Bone marrow (tissue), 2 donors: ENCODE measurements at places on chromosomes 3 and 15.
A peak's percentile ranks its signal among the peaks of the same experiment; 100 is the strongest.

- DNase-seq, result no peak
These were observed 37.4 kb upstream of the SECISBP2L start for GRCh38 chr15:49083401-49084284.

- DNase-seq, result no peak
These were observed 5.2 kb downstream of the GCSAM start for GRCh38 chr3:112127522-112128494.

DNA sequence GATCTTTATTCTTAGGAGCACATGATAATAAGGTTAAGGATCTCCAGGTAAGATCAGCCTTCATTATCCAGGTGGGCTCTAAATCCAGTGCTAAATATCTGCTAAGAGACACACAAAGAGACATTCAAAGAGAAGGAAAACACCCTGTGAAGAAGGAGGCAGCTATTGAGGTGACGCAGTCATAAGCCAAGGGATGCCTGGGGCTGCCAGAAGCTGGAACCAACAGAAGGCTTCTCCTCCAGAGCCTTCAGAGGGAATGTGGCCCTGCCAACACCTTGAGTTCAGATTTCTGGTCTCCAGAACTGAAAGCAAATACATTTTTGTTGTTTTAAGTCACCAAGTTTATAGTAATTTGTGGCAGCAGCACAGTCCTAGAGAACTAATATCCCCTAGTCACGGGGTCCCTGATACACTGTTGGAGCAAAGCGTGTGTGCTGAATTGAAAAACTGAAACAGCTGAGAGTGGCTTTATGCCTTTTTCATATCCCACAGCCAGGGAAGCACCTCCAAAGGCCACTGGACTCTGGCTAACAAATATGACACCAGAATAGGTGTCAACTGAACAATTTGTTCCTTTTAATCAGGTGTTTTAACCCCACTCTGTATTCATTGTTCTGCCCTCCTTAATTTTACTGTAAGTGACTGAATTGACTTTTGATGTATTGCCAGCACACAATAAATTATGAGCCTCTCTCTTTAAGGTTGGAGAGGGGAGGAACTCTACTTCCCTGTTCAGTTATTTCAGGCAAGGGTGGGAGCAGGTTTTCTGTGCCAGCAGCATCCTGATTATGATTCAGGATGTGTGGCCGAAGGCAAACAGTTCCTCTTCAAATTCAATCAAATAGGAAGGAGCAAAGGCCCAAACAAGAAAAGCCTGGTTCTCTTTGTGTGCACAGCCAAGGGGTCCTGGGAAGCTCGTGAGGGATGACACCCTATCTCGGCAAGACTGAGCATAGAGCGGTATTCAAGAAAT is 151.8 kb upstream of the HES1 start:
- no peak for DNase-seq

DNA sequence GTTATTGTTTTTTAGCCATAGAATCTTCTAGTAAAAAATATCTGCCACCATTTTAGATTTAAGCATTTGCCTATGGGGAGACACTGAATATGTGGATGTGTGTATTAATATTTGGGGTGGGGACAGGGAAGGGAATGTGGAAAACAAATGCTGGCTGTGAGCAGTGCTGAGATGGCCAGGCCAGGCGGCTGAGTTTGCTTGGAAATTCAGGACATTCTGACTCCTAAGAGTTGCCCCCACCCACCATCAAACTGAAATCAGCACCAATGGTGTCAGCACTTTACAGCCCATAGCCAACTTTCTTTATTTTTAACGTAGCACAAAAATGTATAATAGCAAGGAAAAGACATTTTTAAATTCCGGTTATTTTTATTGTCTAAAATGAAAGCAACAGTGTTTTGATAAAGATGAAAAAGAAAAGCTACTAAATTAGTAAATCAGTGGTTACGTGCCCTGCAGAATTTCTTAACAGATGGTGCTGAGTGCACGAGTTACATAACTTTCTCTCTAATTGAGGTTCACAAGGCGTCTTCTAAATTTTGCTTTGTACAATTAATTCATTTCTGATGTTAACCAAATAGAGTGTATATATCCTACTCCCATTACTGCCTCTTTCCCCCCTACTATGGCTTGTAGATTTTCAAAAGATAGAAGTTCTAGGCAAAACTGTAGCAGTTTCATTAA is 34.0 kb downstream of the B3GALNT1 start:
- DNase-seq, result no peak

- no peak for DNase-seq
These were observed 2.6 kb downstream of the ZNF710 start for GRCh38 chr15:90003736-90004135.

DNA sequence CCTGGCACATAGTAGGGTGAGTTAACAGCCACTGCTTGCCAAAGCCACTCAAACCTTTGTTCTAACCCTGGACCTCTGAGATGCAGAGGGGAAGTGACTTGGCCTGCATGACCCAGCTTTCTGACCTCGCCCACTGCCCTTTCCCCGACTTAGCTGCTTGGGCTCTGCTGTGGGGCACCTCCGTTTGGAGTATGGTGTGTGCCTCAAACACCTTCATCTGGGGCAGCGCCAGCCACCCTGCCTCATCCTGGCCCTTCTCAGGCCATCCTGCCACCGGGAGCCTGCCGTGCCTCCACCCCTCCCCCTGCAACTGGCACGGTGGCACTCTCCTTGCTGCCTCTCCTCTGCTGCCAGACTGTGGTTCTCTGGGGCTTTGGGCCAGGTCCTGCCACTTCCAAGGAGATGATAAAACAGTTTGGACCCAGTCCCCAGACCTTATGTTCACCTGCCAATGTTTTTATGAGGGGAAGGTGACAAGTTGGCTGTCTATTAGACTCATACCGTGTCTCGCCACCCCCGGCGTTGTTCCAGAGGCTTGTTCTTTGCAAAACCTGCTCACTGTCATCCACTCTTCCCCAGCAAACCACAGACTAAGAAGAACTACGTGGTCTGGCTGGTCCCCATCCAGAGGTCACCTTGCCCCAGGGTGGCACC is 32.2 kb downstream of the SLC6A6 start:
- no peak for DNase-seq

DNA sequence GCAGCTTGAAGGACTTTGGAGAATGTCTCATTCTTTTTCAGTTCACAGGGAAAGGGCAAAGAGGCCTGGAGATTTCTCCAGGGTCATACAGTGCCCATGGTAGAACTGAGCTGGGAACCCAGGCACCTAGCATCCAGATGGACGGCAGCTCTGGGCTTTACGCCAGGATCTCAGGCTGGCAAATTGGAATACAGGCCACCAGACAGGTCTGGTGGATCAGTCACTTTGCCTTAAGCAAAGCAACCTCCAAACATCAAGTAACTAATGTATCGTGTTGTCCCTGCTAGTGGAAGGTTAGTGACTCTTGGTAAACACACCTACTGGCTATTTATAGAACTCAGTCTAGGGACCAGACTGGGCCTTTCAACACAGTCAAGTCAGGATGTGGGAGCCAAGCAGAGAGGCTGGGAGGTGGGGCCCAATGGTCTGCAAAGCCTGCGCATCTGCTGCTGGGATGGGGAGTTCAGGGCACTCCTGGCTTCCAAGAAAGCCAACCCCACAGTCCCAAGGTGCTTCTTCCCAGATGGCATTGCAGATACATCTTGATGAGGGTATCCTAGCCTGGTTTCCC is 30.2 kb downstream of the RPLP1 start:
- DNase-seq, result no peak

GRCh38 chr3:16186086-16186485 is 11.6 kb downstream of the GALNT15 start:
- DNase-seq, result no peak

DNA sequence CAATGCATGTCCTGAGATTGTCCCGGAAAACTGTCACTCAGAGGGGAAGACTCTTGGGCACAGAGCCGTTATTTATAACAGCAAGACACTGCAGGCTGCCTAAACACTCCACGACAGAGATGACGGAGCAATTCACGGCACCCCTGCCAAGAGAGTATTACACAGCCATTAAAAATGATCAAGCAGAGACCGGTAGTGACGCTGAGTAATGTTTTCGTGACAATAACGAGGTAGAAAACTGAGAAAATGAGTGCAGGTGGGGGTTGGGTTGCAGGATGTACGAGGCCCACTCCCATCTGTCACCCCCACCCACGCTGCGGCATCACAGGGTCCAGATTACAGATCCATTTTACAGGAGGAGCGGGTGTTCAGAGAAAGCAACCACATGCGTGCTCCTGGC is 58.9 kb upstream of the LINGO1 start:
- no peak for DNase-seq

DNA sequence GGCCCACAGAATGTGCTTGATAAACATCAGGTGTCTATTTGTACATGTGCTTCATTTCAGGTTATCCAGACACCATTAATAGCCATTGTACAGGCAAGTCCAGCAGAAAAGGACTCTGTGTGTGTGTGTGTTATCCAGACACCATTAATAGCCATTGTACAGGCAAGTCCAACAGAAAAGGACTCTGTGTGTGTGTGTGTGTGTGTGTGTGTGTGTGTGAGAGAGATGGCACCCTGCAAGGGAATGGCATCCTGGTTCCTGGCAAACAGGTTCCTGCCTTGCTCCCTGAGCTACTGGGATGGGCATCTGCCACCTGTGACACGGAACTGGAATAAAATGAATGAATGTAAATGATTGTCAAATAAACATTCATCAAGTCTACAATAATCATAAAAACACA is 11.7 kb downstream of the SUCLG2 start:
- DNase-seq, result no peak

GRCh38 chr15:31857194-31857593 is 173.1 kb upstream of the CHRNA7 start:
- DNase-seq, result no peak

GRCh38 chr3:125310623-125311081 is 64.5 kb downstream of the ZNF148 start:
- peak; percentile 64 for DNase-seq

- DNase-seq, result no peak
These were observed 18.3 kb downstream of the ACTL6A start for GRCh38 chr3:179580992-179581391.

- DNase-seq, result no peak
These were observed 24.3 kb upstream of the NUDT16 start for GRCh38 chr3:131357275-131357674.

GRCh38 chr15:36753173-36753572 is 173.7 kb downstream of the CDIN1 start:
- no peak for DNase-seq

GRCh38 chr15:68354923-68355322 is 77.0 kb downstream of the ITGA11 start:
- DNase-seq, result no peak

DNA sequence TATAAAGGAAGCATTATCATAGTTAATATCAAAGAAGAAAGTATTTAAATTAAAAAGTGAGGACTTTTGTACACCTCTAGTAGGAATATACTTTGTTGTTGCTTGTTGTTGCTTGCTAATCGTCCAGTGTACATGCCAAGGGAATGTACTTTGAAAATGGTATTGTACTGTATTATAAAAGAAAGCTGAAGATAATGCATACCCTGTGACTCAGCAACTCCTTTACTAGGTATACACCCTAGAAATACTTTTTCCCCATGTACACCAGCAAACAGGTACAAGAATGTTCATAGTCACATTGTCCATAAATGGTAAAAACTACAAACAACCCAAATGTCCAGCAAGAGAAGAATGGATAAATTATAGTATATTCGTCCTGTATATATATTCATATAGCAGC is 12.0 kb downstream of the TTBK2 start:
- no peak for DNase-seq

- DNase-seq, result no peak
These were observed 213.1 kb downstream of the RPLP1 start for GRCh38 chr15:69665641-69666111.

GRCh38 chr3:51100536-51100851 is 284.6 kb upstream of the MANF start:
- DNase-seq, result no peak

DNA sequence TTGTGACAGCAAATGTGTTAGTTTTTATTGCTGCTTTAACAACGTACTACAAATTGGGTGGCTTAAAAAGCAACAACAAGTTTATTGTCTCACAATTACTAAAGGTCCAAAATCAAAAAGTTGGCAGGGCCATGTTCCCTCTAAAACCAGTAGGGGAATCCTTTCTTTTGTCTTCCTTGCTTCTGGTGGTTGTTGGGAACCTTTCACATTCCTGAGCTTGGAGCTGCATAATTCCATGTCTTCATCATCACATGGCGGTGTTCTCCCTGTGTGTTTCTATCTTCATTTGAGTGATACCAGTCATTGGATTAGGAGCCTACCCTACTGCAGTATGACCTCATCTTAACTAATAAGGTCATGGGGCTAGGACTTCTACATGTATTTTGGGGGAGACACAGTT is 7.4 kb downstream of the SPRED1 start:
- DNase-seq, result no peak

- DNase-seq, result no peak
These were observed 308.4 kb downstream of the SQOR start for GRCh38 chr15:45943240-45943639.

GRCh38 chr3:5504135-5504534 is 316.6 kb downstream of the EDEM1 start:
- no peak for DNase-seq

DNA sequence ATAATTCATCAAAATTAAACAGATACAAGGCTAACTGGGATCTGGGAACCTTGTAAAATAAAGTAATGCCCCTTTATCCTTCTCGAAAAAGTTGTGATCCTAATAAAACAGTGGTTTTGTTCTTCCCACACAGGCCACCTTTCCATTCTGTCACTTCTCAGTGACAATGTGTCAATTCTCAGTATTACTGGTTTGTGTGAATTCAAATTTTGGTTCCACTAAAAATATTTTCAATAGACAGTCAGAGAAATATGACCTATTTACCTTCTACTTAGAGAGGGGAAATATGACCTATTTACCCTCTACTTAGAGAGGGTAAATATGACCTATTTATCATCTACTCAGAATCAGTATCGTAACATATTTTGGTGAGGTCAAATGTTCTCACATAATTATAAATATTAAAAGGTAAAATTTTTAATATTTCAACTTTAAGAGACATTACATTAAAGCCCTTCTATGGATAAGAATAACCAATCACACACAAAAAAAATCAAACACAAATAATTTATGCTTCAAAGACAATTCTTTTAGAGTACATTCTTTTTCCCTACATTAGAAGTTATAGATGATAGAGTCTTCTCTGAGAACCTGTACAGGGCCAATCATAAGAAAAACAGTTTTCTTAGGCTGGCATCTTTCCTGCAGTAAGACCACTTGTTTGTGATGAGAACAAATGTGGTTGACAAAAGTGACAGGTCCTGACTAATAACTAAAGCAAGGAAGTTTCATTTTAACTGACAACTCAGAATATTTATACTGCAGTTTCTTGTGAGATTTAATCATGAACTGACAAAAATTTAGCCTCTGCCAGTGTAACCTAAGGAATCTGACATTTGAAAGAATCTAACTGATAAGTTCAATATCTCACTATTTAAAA is 323.3 kb downstream of the DIPK2A start:
- no peak for DNase-seq

DNA sequence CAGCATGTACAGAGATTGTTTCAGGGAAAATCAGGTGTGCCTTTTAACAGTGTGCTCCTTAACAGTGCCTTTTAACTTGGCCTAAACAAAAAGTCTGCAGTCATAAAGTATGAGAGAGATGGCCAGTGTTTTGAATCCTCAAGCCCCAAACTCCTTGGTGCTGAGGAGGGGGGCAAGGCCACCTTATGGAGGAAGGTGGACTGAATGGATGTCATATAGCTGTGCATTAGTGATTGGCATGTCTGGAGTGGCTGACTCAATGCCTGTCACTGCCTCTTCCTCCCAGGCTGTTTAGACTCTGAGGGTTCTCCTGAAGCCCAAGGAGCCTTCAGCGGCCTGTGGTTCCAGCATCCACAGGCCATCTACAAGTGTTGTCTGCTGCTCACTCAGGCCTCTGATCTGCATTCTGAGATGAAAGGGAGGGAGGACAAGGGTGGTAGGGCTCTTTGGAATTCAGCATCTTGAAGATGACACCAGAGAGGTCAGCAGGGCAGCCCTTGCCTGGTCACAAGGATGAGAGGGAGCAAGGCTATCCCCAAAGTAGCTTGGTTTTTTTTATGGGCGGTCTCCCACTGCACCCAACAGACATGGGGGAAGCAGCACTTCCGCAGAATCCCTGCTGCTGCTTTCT is 1.5 kb downstream of the FOXL2NB start:
- no peak for DNase-seq
